ENCODE measurements at places on chromosomes 2 and 18.

- no peak for DNase-seq
These were observed 43.2 kb downstream of the LDLRAD4 start for GRCh38 chr18:13261661-13262357.

DNA sequence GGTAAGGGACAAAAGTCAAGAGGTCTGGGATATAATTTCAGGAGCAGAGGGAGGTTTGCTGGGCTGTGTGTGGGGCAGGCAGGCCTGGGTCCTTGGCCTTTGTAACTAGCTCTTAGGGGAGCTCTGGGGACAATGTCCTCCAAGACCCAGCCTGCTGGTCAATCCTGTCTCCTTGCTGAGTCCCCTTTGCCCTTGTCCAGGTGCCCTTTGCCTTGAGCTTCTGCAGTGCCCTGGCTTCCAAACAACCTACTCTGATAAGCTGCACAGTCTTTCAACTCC is 30.0 kb upstream of the REEP1 start:
- no peak for DNase-seq

- DNase-seq, result no peak
These were observed 736.2 kb upstream of the GCFC2 start for GRCh38 chr2:76446872-76447271.

DNA sequence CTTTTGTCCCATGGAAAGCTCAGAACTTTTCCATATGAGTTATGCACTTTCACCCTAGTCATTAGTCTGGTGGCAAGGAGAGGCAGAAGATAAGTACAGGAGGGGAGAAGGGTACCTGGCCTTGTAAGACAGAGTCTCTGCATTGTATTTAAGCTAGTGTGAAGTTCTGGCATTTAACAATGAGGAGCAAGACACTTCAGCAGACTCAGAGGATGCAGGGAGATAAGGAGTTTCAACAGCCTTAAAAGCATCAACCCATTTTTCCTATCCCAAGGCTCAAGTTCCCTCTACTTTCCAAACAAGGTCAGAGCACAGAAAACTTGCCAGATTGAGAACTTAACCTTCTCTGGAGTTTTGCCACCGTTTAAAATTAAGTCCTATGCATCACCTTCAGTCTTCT is 348.2 kb upstream of the VRK2 start:
- DNase-seq, result no peak

DNA sequence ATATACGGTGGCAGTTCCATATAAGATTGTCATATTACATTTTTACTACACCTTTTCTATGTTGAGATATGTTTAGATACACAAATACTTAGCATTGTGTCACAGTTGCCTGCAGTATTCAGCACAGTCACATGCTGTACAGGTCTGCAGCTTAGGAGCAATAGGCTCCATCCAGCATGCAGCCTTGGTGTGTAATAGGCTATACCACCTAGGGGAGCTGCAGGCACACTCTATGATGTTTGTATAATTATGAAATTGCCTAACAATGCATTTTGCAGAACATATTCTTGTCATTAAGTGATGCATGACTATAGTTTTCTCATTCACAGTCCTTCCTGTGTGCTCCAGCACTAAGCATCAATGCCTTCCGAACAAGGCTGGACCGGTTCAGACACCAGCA is 133.4 kb downstream of the NDUFA10 start:
- DNase-seq, result no peak

- DNase-seq, result no peak
These were observed 130.3 kb upstream of the GLI2 start for GRCh38 chr2:120605231-120605935.

- no peak for DNase-seq
These were observed 37.9 kb downstream of the MTERF4 start for GRCh38 chr2:241064008-241064801.

DNA sequence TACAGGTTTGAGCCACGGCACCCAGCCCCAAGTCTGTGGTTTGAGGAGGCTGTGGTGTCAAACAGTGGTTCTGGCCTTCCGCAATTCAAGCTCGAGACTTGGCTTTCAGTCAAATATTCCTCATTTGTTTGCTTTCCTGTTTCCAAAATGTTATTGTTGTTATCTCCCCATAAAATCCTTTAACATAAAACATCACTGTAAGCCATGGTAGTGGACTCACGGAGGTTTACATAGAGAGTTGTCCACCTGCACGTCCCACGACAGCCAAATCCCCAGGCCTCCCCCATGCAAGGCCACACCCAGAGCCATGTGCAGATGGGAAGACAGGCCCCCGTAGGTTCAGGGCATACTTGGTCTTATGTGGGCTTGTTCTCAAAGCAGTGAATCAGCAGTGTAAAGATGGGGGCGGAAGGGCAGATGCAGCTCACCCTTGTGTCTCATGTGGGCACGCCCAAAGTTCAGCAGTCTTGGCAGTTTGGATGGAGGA is 18.9 kb upstream of the ST3GAL5 start:
- DNase-seq, result peak; percentile 52

- peak; percentile 6 for DNase-seq
These were observed 114.5 kb downstream of the RNF144A start for GRCh38 chr2:7031547-7032245.

DNA sequence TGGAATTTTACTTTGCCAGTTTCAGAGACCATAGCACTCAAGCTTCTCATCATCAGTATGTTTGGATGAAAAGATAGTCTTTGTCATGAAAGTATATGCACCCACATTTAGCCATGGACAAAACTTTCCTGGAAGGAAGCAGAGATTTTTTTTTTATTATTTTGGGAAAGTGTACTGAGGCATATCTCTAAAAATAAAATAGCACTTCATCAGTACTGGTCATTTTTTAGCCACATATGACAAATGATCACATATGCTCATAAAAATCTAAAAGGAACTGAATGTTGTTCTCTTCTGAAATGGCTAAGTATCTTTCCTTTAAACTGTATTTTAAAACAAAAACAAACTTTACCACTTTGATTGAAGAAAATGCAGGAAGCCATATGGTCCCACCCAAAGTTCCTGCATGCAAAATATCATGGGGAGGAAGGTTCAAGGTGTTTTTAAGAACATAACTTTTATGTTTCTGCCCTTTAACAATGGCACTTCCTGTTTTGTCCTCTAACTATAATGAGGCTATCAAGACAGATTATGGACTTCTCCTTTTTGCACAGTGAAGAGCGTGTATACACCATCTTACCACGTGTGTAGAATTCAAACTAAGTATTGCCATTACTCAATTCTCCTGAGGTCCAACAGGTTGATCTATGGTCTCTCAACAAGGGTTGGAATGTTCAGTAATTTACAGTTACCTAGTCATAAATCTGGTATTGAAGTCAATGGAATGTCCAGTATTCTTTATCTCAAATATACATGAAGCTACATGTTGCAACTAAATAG is 77.1 kb upstream of the SLC39A10 start:
- no peak for DNase-seq

- no peak for DNase-seq
These were observed 150.8 kb upstream of the MYCN start for GRCh38 chr2:15789381-15790062.

DNA sequence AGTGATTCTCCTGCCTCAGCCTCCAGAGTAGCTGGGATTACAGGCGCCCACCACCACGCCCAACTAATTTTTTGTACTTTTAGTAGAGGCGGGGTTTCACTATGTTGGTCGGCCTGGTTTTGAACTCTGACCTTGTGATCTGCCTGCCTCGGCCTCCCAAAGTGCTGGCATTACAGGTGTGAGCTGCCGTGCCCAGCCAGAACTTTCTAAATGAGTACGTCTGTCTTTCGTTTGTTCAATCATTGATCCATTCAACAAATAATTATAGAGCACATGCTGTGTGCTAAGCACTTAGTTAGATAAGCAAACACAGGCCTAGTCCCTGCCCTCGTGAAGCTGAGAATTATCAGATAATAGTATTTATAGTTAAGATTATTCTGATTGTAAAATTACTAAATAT is 56.5 kb downstream of the TTC39C start:
- DNase-seq, result no peak

- peak; percentile 57 for DNase-seq
These were observed 344.6 kb upstream of the CHAC2 start for GRCh38 chr2:53422979-53423378.

DNA sequence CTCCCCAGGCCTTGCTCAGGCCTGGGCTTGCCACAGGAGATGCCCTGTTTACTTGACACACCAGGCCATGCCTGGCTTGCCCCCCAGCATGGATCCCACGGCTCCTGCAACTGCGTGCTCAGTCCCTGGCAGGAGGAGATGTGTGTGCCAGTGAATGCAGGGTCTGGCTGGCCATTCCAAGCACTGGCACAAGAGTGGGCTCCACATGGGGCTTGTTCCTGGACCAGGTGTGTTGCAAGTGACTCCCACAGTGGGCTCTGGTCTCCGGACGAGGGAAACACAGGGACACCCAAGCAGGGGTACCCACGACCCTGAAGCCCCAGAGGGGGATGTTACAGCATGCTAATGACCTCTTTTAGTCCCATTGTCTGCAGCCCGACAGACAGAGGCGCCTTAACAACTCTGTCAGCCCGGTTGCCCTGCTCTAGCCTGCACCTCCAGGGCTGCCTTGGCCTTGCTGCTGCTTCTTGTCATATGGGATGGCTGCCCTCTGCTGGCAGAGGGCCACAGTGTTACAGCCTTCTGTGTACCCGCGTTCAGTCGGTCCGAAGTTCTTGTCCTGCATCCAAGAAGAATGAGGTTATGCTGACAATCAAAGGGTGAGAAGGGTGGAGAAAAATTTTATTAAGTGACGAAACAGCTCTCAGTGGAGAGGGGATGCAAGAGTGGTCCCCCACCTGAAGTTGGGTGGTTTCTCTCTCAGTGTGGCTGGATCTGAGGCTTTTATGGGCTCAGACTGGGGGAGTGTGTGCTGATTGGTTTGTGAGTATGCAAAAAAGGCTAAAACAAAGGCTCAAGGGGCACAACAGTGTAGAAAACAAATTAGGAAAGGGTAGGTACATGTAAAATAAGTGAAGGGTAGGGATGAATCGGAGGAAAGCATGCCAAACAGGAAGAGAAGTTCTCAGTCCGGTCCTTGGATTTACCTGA is 180.4 kb downstream of the MBD5 start:
- peak; percentile 50 for DNase-seq

GRCh38 chr2:79695248-79695647 is 182.4 kb downstream of the CTNNA2 start:
- DNase-seq, result no peak

DNA sequence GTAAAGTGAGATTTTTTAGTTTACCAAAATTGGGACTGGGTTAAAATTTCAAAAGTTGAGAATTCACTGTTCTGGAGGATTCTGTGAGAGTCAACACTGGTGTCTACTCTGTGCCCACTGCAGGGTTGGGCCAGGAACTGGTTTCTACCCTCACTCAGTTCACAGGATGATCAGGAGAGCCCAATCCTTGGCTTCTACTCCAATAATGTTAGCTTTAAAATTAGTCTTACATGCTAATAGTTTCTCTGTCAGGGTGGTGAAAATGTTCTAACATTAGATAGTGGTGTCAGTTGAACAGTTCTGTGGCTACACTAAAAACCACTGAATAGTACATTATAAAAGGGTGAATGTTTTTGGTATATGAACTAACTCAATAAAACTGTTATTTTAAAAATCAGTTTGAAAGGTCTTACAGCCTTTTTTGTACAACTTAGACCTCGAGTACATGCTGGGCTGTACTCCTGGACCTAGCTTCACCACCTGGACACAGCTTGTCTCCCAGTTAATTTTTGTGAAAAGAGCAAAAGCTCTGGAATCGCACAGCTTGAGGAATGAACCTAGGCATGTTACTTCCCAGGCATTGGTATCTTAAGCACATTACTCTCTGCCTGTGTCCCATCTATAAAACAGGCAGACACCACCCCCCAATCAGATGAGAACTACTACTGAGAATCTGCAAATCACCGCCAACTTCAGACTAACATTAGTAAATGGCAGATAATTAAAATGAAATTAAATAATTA is 44.4 kb downstream of the ACVR1 start:
- no peak for DNase-seq

DNA sequence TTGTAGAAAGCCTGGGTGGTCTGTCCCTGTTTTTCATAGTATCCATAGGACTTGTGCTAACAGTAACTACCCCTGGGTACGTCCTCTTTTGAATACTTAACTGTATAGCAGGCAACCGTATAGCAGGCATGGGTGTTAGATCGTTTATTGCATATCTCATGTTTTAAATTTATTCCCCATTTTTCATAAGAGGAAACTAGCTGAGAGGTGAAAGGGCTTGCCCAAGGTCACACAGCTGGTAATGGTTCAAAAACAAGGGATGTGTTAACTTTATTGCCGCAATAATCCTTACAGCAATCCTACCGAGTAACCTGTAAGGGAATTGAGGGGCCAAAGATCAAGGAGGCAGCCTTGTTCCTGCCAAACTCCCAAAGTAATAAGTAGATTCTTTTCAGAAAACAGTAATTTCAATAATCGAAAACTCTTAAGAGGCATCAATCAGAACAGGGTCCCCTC is 990 bp upstream of the MGAT4A start:
- no peak for DNase-seq

DNA sequence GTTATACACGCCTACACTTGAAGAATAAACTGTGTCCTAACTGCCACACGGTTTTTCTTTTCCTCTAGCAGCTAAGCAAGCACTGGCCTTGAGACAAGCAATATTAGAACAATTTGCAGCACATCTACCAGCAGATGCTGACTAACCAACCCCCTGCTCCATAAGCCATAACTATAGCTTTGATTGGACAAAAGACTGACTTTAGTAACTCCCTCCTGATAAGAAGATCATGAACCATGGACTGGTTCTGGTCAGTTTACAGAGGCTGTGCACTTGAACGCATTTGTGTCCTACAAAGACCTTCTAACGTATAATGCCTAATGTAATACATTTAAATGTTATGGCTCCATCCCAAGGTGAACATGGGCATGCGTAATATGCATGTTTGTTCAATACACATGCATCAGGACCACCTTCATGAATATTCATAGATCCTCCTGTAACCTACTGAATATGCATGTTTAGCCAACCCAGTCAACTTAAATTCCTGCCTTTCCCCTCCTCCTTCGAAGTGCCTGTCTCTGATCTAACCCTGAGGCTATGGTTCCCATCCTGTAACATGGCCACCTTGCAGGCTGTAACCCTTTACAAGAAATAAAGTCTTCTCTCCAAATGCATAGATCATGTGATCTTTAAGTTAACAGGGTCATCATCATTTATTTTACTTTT is 26.5 kb downstream of the SLC4A5 start:
- no peak for DNase-seq

DNA sequence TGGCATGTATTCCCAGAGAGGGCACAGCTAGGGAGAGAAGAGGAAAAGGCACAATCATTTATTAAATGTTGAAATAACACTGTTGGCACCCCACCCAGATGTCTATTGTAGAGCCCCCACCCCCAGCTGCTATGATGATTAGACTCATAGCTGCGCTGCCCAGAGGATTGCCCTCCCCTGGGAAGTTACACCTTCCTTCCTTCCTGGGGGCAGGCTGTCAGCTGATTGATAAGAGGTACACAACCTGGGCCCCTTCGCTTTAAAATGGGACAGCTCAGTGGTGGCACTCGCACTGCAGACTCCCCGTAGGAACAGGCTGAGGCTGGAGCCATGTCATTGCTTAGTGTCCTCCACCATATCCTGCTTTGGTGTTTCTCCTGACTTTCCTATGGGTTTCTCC is 18.1 kb downstream of the TEX51 start:
- no peak for DNase-seq

DNA sequence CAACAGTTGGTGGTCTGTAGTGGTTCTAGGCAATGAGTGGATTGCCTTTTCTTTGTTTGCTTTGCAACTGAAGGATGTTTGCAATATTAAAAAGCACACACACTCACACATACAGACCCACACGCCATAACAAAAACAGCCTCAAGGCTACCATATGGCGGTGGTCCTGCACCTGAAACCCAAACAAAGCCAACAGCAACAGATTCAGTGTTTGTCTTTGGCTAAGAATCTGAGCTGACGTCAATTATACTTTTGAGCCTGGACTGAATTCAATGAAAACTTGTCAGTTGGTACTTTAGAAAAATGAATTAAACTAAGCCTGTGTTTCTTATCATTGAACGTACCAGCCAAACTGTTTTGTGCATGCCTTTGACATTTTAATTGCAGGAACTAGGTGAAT is 65.0 kb upstream of the NYAP2 start:
- DNase-seq, result no peak
